ENCODE measurements at places on chromosomes 6 and 20.
A peak's percentile ranks its signal among the peaks of the same experiment; 100 is the strongest.

DNA sequence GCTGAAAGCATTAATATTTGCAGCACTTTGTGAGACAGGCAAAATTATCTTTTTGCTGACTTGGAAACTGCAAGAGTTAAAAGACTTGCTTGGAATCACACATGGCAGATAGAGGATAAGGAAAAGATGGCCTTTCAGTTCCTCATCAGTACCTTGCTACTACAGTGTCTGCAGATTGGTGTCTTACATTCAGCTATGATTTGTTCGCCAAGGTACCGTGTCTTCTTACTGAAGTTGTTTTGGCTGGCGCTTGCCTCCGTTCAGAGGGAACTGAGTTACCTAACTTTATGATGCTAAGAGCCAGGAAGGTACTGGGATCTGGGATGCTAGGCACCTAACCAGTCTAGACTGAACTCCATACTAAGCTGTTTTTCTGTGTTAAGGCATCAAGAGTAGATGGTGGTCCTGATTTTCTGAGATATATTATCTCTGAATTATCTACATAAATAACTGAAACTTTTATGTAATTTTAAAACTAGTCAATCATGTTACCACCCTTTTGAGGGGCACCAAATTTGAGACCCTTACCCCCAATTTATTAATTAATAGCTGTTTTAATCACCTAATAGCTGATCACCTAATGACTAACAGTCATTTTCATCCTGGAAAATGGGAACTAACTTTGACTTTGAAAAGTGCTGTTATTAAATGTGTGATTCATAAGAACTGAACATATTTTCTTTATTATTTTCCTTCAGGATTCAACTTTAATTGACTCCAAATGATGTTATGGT is 2.5 kb downstream of the WTAP start:
- no peak for DNase-seq

- DNase-seq, result no peak
Observed at GRCh38 chr6:154448448-154449096, 61.9 kb downstream of the CNKSR3 start.

DNA sequence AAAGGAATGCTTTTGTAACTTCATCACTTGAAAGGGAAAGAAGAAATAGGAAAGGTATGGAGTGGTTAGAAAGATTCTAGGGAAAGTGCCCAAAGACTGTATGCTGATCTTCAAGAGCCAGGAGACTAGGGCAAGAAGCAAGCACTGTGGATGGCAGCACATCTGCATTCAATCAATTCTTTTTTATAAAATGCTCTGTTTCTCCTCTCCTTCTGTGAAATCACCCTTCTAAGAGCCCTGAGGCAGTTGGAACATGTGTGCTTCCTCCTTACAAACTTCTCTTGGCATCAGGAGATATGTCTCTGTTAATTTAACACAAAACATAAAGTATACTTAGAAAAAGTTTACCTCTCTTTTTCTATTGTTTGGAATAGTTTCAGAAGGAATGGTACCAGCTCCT is 1162.2 kb upstream of the GJE1 start:
- no peak for DNase-seq

GRCh38 chr20:16216227-16216913 is 356.9 kb downstream of the KIF16B start:
- DNase-seq, result no peak

DNA sequence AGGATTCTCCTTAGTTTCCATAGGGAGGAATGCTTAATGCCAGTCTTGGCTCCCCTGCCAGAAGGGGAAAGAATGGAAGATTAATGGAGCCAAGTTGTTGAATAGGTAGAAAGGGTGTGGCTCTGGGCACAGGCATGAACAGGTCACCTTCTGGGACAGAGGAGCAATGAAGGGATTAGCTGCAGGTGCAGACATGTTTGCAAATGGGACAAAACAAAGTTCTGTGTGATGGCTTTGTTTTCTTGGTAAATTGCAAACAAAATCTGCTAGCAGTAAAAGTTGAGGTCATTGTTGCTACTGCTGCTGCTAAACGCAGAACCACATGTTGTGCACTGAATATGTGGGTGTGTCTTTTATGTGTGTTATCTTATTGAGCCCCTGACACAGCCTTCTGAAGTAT is 93.3 kb downstream of the PERP start:
- DNase-seq, result no peak

DNA sequence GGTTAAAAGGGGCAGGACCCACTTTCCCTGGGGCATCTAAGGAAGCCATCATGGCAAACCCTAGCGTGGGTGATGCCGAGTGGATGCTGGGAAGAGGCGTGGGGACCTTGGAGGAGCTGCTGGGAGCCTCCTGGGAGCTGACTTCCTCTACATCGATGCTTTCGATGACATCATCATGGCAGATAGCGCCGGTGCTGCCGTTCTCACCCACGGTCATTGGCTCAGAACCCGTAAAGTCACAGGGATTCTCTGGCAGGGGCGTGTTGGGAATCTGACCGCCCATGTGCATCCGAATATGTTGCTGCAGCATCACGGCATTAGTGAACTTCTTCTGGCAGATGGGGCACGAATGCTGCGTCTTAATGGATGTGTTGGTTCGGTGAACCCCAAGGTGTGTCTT is 12.1 kb downstream of the SALL4 start:
- no peak for DNase-seq

- DNase-seq, result no peak
Observed at GRCh38 chr6:98118397-98119045, 715.9 kb upstream of the POU3F2 start.

GRCh38 chr6:164570801-164571200 is 738.6 kb downstream of the C6orf118 start:
- no peak for DNase-seq

GRCh38 chr20:62686869-62687830 is 21.5 kb upstream of the NTSR1 start:
- DNase-seq, result no peak

GRCh38 chr6:130163266-130163665 is 59.5 kb downstream of the SAMD3 start:
- DNase-seq, result no peak

DNA sequence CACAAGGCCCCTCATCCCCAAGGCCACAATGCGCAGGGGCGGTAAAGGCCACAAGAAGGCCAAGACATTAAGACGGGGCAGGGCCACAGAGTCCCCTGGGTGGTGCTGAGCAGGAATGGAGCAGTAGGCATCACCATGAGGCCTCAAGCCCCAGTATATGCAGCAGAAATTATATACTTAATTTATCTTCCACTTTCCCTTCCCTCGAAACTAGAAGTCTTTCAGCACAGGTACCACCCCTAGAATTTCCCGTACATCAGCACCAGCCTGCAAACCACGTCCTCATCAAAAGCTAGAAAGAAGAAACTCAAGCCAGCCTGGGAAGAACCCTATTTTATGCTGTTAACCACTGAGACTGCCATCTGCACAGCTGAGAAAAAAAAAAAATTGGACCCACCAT is 89.4 kb downstream of the PLG start:
- no peak for DNase-seq

DNA sequence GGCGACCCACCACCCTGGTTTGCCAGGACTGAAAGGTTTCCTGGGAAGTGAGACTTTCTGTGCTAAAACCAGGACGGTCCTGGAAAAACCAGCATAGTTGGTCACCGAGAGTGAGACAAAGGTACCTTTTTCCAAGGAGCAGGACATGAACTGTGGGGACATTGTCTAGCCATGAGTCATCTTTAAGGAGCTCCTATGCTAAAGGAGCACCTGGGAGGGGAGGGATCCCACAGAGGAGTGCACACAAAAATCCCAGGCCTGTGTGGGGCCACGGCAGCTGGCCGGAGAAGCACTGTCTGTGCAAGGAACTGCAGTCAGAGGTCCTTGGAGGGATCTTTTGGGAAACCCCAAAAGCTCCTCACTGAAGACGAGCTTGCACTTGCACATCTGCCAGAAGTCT is 109.1 kb upstream of the PLEKHG1 start:
- DNase-seq, result no peak

- DNase-seq, result no peak
Observed at GRCh38 chr6:28658475-28659249, 133.0 kb downstream of the GPX5 start.

- no peak for DNase-seq
Observed at GRCh38 chr6:6840831-6841291, 252.3 kb downstream of the LY86 start.

DNA sequence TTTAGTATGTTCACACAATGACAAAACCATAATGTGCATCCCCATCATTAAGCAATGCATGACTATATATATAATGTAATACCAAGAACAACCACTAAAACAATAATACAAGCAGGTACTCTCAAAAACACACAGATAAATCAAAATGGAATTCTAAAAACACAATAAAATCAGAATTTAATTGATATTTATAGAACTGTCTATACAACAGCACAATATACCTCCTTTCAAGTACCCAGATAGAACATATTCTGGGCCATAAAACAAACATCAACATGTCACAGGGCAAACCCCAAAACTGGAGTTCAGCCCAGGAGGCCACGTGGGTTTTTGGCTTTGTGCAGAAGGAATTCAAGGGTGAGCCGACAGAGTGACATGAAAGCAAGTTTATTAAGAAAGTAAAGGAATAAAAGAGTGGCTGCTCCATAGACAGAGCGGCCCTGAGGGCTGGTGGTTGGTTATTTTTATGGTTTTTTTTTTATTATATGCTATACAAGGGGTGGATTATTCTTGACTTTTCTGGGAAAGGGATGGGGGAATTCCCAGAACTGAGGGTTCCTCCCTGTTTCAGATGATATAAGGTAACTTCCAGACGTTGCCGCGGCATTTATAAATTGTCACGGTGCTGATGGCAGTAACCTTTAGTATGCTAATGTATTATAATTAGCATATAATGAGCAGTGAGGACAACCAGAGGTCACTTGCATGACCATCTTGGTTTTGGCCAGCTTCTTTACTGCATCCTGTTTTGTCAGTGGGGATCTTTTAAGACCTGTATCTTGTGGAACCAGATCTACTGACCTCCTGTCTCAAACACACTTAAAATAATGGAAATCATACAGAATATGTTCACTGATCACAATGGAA is 5.6 kb downstream of the RAB23 start:
- no peak for DNase-seq

DNA sequence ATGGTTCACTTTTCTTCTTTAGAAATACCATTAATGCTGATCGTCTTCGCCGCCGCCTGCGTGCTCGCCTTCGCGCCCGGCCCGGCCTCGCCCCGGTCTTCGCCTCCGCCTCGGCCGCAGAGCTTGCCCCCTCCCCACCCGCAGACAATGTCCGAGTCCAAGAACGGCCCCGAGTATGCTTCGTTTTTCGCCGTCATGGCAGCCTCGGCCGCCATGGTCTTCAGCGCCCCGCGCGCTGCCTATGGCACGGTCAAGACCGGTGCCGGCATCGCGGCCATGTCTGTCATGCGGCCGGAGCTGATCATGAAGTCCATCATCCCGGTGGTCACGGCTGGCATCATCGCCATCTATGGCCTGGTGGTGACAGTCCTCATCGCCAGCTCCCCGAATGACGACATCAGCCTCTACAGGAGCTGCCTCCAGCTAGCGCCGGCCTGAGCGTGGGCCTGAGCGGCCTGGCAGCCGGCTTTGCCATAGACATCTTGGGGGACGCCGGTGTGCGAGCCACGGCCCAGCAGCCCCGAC is 4.8 kb upstream of the PRPH2 start:
- peak; percentile 5 for DNase-seq

GRCh38 chr20:12435268-12435667 is 517.6 kb downstream of the BTBD3 start:
- DNase-seq, result no peak

- DNase-seq, result no peak
Observed at GRCh38 chr6:5234874-5235273, 25.9 kb downstream of the LYRM4 start.

DNA sequence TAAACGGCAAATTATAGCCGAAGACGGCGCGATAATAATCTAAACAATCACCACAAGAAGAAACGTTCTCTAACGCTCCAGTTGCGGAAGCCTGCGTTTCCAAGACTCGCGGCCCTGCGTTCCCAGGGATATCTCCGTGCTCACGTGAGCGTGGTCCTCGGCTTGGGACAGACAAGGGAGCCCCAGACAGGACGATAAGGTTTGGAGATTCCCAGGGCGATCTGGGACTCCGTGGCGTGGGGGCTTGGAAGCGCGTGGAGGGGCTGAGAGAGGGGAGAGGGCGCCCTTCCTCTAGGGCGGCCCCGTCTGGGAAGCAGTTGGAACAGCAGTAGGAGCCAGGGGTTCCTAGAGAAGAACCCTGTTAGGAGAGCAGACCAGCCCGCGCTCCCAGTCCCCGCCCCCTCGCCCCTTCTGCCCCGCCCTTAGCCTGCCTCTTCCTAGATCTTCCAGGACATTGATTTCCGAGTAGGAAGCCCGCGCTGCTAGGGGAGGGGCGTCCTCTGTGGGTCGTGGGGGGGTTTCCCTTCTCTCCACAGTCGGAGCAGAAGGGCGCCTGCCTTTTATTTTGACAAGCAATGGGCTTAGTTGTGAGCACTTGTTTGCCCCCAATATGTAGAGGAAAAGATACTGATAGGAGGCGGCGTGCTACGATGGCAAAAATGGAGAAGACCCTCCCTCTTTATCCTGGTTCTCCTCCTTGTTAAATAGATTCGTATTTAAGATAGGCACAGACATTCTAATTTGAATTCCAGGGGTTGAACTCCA is 10.6 kb downstream of the NRN1 start:
- DNase-seq, result no peak

Data from activated naive CD4-positive, alpha-beta T cell treated with Interleukin-2 at 50 U/mL for 16 hours (primary cell).